ENCODE measurements at places on chromosomes 4 and X.
A peak's percentile ranks its signal among the peaks of the same experiment; 100 is the strongest.

GRCh38 chr4:93342738-93343137, 485.8 kb upstream of the ATOH1 start:
- H3K27ac ChIP-seq = no peak overlapping the region
- no peaks in the 10 kb centered on the region for H3K27me3 ChIP-seq
- H3K4me1 ChIP-seq = no peaks in the 10 kb centered on the region

DNA sequence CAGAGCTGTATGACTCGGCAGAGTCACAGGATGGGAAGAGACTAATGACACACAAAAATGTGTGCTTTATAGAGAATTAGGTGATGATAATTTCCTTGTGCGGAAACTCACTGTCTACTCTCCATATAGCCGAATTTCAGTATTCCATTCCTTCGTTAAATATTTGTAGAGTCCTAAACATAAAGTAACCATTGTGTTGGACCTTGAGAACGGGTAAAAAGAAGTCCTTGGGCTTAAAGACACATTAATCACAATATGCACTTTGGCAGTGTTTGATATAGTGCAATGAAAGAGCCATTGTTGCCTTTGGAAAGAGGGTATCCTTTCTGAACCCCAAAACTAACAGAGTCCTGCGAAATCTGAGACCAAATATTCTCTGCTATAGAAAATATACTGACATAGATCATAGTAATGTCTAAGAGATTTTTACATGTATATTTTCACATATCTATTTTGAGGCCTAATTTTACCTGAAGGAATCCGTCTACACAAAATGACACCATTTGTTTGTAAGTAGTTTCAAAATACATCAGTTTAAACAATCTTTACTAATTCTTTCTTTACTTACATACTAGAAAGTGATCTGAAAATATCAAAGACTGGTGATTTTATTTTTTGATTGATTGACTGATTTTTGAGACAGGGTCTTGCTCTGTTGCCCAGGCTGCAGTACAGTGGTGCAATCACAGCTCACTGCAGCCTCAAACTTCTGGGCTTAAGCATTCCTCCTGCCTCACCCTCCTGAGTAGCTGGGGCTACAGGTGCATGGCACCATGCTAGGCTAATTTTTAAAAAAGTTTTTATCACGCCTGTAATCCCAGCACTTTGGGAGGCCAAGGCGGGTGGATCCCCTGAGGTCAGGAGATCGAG, 296.8 kb downstream of the DCTD start:
- no peak overlapping the region for H3K4me3 ChIP-seq
- no peaks in the 10 kb centered on the region for H3K36me3 ChIP-seq
- no peak for DNase-seq
- peaks cover 3% of the 10 kb centered on the region for H3K27me3 ChIP-seq
- H3K27ac ChIP-seq = no peak overlapping the region
- H3K4me1 ChIP-seq = no peaks in the 10 kb centered on the region

GRCh38 chrX:99353412-99353811, 1056.7 kb downstream of the PCDH19 start:
- peaks cover 12% of the 10 kb centered on the region for H3K27me3 ChIP-seq
- H3K4me1 ChIP-seq = no peaks in the 10 kb centered on the region
- no peak for DNase-seq
- no peak overlapping the region for H3K4me3 ChIP-seq
- no peak overlapping the region for H3K27ac ChIP-seq
- H3K36me3 ChIP-seq = no peaks in the 10 kb centered on the region

DNA sequence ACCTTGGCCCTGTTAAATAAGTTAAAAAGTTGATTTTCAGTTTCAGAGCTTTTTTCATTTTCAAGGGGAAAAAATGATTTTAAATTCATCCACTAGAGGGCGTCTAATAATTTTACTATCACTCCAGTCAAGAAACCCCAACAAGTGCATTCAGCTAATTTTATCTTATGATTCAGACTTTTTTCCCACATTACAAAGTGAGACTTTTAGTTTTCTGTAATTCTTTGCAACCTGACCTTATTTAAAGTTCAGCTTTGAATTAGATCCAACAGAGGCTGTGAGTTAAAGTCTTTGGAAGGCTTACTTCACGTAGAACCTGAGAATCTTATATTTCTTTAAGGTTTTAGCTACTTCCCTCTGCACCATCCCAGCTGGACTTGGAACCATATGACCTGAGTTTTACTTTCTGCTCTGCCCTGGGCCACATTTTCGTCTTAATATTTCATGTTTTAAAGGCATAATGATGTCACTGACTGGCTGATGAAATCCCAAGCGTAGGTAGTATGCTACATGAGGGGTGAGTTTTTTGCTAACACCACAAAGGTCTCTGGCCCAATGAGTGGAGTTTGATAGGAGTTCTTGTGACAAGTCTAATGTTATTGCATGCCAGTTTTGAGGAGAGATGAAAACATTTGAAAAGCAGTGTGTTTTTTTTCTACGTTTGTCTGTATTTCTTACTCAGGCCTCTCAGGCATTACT, 7.2 kb downstream of the GNRHR start:
- H3K36me3 ChIP-seq = no peaks in the 10 kb centered on the region
- H3K27me3 ChIP-seq = no peaks in the 10 kb centered on the region
- DNase-seq = no peak
- H3K27ac ChIP-seq = peak overlapping the region; percentile 24

DNA sequence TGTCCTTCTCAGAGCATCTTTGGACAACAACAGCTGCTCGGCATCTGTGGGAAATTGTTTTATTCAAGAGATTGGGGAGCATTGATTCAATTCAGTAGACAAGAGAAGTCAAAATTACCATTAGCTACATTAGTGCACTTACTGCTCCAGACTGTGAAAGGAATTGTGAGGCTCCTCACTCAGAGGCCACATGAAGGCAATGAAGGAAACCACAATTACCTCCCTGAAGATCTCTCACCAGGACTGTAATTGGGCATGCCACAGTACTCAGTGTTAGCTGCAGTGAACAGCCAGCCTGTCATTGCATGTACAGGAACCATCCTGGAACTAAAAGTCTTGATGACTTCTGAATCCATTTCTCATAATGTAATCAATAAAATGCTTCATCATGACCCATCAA, 144.8 kb downstream of the PPA2 start:
- no peak overlapping the region for H3K4me3 ChIP-seq
- DNase-seq = no peak
- no peaks in the 10 kb centered on the region for H3K27me3 ChIP-seq
- H3K27ac ChIP-seq = no peak overlapping the region
- H3K4me1 ChIP-seq = peaks cover 19% of the 10 kb centered on the region
- H3K36me3 ChIP-seq = no peaks in the 10 kb centered on the region

DNA sequence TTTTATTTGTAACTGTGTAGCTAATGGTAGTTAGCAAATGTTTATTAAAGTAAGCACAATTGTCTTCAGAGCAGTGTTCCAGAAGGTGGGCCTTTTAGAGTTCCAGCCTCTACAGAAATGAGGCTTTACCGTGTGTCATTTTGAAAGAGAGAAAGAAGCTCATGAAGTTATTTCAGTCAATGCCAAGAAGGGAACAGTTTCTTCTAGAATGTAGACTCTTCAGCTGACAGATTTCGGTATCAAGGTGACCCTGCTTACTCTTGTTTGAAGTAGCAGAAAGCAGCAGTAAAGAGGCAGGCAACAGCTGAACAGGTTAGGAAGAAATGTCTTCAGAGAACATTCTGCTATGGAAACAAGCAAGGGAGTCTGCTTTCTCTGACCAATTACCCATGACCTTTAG, 93.6 kb downstream of the TASL start:
- H3K27ac ChIP-seq = no peak overlapping the region
- peaks cover 4% of the 10 kb centered on the region for H3K27me3 ChIP-seq
- H3K4me3 ChIP-seq = no peak overlapping the region
- DNase-seq = no peak
- H3K36me3 ChIP-seq = no peaks in the 10 kb centered on the region

All from activated T-cell treated with anti-CD3 and anti-CD28 coated beads, Interleukin-2, amount 50 U/mL, for 24 hours (primary cell).